ENCODE measurements at places on chromosomes 11 and 22. TPM values are rescaled to one million over a fixed set of nuclear protein-coding genes. Genes with fewer than 3 reads are reported as not detected.

DNA sequence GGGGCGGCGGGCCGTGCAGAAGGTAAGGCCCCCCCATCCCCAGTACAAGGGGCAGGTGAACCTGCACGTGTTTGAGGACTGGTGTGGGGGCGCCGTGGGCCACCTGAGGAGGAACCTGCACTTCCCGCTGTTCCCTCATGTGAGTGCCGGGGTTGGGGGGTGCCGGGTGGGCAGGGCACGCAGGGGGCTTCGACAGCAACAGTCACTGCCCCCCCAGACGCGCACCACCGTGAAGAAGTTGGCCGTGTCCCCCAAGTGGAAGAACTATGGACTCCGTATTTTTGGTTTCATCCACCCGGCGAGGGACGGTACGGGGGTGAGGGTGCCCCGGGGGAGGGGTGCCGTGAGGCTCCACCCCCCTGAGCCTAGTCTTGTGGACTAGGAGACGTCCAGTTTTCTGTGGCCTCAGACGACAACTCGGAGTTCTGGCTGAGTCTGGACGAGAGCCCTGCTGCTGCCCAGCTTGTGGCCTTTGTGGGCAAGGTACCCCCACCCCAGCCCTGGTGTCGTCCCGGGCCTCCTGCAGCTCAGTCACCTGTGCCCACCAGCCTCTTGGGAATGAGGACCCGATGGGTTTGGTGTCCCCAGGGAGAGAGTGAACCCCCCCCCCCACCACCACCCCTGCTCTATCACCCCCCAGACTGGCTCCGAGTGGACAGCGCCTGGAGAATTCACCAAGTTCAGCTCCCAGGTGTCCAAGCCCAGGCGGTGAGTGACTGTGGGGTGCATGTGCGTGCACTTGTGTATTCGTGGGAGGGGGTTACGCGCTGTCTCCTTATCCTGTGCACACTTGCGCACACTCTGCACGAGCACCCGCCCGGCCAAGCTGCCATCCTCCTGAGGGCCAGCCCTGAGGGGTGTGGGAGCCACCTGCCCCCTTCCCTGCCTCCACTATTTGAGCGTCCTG lies 3.8 kb downstream of the B4GALNT4 start:
- DNase-seq, result no peak

- DNase-seq, result no peak
These were observed 7.8 kb downstream of the SIPA1 start for GRCh38 chr11:65645710-65646109.

DNA sequence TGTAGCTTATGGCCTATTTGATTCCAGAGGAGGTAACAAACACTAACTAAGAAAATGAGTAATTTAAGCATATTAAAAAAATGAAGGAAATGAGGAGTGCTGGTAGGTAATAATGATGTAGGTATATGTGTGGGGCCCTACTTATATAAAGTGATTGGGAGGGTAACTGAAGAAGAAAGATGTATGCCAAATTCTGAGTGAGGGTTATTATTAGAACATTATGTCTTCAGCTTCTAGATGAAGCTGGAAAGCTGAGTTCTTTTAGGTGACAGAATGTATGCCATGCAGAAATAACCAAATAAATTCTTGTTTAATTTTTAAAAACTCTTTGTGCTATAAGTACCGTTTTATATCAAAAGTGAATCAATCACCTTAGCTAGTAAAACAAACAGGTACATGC lies 479.6 kb upstream of the TENM4 start:
- no peak for DNase-seq

DNA sequence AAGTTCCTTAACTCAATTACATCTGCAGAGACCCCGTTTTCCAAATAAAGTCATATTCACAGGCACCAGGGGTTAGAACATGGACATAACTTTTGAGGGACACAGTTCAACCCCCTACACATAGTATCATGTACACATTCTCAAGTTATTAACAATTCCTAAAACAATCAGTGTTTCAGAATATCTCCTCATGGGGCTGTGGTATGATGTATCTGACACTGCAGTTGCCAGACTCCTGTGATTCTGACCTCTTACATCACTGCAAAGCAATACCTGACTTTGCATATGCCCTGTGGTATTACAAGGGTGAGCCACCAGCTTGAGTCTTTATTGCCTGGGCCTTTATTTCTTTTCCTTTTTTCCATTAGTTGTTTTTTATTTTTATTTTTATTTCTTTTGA lies 141.7 kb downstream of the COMMD9 start:
- no peak for DNase-seq

DNA sequence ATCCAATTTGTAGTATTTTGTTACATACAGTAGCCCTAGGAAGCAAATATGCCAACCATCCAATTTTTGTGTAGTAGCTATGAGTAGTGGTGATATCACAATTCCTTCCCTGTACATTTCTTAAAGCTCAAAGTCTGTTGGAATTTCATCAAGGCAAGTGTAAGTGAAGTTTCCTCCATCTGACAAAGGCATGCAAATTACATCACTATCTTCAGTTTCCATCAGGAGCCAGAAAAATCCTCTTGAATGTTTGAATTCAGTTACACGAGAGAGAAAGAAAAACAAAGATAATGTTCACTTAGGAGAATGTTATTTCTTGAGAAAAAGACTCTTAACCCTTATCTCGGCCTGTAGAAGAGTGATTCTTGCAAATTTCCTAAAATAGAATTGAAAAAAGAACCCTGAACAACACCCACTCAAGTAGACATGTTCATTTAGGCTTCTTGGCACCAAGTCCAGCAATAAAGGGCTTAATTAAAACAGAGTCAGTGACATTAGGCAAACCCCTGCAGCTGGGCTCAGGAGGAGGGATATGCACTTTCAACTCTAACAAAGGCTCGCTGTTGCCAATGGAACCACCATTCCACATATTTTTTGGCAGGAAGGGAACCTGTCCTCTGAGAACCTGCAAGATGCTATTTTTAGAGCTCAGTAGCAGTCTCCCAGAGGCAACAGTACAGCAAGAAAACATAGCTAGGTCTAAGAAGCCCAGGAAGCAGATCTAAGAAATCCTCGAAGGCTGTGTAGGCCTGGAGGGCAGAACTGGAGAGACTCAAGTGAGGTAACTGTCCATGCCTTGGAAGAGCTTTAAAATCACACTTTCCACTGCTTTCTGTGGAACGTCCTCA lies 144.6 kb downstream of the CCDC81 start:
- DNase-seq, result no peak

GRCh38 chr22:44143579-44143978 lies 37.1 kb upstream of the PARVG start:
- no peak for DNase-seq

- no peak for DNase-seq
These were observed 34.5 kb upstream of the EED start for GRCh38 chr11:86209806-86210657.

DNA sequence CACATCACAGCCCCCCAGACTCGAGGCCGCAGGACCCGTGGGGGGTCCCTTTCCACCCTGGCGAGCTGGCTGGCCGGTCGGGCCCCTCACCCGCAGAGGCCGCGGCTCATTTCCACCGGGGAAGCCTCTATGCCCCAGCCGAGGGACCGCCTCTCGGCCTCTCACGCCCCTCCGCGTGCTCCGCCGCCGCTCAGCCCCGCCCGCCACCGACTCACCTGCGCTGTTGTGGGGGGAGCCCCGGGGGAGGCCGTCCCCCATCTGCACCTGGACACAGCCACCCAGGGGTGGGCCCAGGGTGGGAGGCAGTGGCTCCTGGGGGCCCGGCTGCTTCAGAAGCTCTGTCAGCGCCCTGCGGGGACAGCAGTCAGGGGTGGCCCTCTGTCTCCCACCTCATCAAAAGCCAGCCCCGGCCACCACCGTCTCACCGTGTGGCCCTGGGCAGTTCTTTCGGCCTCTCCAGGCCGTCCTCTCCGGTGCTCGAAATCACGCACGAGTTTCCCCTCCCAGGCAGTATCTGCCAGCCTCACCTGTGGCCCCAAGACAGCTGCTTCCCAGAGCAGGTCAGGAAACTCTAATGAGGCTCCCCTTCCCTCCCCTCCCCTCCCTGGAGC lies 3.8 kb downstream of the SHISA8 start:
- no peak for DNase-seq

DNA sequence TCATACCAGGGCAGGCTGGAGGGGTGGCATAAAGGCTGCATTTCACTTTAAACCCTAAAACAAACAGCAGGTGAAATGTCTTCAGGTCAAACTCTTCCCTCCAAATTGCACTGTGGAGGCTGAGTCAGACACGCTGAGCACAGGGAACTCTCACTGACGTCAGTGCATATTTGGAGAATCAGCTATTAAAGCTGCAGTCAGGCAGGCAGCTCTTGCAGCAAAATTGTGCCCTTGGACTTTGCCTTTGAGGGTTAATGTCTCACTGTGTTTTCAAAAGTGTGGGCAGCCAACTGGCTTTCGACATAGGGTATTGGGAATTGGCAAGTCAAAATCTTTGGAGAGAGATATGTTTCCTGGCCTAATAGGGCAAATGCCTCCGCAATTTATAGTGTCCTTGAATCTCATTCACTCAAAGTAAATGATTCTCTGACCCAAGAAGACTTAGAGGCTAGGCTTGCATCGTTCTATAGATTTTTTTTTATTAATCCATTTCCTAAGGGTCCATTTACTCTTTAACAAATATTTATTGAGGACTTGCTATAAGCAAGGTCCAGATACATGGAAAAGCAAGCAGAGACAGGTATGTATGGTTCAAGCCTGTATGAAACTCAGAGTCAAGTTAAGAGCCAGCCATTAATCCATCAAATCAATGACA lies 27.7 kb upstream of the SMCO4 start:
- DNase-seq, result peak; percentile 77

DNA sequence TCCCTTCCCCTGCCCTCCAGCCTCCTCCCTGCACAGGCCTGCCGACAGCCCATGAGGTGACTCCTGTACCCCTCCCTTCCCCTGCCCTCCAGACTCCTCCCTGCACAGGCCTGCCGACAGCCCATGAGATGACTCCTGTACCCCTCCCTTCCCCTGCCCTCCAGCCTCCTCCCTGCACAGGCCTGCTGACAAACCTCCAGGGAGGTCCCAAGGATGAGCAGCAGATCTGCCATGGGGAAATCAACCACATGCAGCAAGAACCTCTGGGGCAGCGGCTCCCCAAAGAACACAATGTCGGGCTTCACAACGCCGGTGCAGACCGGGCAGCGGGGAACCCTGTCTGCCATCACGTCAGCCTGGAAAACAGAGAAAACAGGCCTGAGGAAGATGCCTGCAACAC lies 12.3 kb downstream of the SIRT3 start:
- no peak for DNase-seq

GRCh38 chr11:7572001-7572712 lies 58.4 kb downstream of the PPFIBP2 start:
- DNase-seq, result no peak

Gene RCE1
- 21.2 TPM for total RNA-seq

Gene CD81
- 746 TPM for total RNA-seq

Gene TRIM49C
- total RNA-seq, result not detected
